ENCODE measurements at places on chromosomes 4 and X.

DNA sequence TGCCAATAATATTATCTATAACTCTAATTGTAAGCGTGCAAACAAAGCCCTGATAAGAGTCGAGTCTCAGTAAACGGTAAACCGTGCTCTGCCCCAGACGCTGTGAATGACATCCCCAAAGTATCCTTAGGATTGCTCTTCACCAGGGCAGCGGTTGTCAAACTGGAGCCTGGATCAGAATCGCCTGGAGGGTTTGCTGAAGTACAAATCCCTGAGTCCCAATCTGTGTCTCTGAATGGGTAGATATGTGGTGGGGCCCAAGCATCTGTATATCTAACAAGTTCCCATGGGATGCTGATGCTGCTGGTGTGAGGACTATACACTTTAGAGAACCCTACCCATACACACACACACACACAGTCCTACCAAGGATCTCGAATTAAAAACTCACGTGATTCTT lies 813 bp upstream of the APBB2 start:
- DNase-seq, result no peak

GRCh38 chrX:15815779-15816437 lies 25.6 kb downstream of the ZRSR2 start:
- DNase-seq, result no peak

DNA sequence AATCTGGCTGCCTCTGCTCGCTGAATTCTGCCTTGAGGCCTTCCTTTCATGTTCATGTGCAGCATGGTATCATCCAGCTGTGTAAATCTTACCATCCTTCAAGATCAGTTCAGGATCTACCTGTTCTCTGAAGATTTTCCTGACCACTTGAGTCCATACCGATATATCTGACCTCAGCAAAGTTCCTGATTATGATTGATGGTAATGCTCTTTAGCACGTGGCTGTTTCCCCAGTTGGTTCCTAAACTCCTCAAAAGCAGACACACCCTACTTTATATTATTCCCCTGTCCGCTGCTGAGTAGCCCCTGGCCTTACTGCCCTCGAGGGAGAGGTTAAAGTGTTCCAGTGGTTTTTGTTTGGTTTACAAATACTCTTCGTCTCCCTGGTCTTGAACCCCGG lies 20.0 kb downstream of the GALNT7 start:
- DNase-seq, result no peak

GRCh38 chr4:159003420-159004253 lies 99.2 kb upstream of the RAPGEF2 start:
- no peak for DNase-seq

GRCh38 chr4:125303058-125303457 lies 11.7 kb upstream of the FAT4 start:
- no peak for DNase-seq

DNA sequence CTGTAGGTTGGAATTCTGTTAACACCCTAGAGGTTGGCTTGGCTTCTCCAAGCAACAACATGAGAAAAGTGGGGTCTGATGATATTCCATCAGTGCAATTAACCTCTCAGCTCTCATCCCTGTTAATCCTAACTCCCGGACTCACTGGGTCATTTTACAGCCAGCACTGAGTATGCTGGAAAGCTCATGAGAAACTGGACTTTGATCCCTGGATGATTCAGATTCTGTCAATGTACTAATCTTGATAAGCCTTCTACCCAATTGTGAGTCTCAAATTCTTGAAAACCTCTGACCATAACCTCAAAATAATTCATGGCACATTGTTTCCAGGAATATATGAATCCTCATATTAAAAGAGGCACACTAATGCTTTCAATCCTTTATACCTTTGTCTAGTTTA lies 244.3 kb upstream of the DCAF8L1 start:
- DNase-seq, result no peak

GRCh38 chrX:14616836-14617235 lies 87.5 kb downstream of the GLRA2 start:
- no peak for DNase-seq

GRCh38 chrX:46670316-46670715 lies 88.6 kb downstream of the SLC9A7 start:
- no peak for DNase-seq

- no peak for DNase-seq
Observed at GRCh38 chr4:610411-611261, 14.7 kb upstream of the PDE6B start.

DNA sequence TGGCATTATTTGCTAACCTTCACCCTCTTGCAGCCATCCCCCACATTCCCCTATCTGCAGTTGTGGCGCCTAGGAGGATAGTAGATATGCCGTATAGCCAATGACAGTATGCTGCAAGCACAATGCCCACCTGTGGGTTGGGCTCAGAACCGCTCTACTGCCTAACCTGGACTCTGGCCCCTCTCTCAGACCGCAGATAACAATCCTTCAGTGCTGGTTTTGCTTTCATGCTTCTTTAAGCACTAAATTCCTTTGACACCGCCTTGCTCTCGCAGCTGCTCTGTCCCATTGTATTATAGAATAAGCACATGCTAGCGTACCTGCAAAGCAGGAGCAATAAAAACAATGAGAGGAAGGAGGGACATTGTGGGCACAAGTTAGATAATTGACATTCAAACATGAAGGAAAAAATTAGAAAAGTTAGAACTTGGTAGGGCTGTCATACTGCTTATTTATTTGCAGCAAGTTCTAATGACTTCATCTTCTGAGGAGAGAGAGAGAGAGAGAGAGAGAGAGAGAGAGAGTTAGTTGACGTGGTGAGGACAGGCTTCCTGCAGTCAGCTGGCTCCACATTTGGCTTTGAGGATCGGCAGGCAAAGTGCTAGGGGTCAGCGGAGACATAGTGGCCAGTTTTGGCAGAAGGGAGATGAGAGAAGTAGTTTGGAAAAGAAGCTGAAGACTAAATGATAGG lies 55.8 kb downstream of the WWC2 start:
- DNase-seq, result no peak

- no peak for DNase-seq
Observed at GRCh38 chr4:102387552-102388150, 42.4 kb upstream of the SLC39A8 start.

GRCh38 chrX:109844986-109845385 lies 111.9 kb upstream of the ACSL4 start:
- no peak for DNase-seq

GRCh38 chr4:30068234-30068633 lies 651.9 kb upstream of the PCDH7 start:
- DNase-seq, result no peak

GRCh38 chr4:159146488-159146887 lies 43.6 kb downstream of the RAPGEF2 start:
- no peak for DNase-seq

- no peak for DNase-seq
Observed at GRCh38 chr4:160495356-160495755, 1392.5 kb downstream of the RAPGEF2 start.

- DNase-seq, result no peak
Observed at GRCh38 chrX:23511793-23512192, 155.5 kb upstream of the PRDX4 start.

DNA sequence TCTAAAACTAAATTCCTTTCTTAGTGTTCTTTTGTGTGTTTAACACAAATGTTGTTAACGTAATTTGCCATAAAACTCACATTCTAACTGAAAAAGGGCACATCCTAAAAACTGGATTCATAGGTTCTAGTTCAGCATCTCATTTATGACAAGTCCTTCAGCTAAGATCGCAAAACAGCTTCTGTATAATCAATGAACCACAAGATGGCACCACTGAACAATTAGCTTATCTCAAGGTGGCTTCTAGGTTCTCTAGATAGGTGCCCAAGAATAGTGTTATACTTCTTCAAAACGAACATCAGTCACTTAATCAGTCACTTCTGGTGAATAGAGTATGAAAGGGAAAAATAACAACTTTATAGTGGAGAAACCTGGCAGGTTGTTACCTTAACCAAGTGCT lies 54.3 kb downstream of the NRK start:
- no peak for DNase-seq

DNA sequence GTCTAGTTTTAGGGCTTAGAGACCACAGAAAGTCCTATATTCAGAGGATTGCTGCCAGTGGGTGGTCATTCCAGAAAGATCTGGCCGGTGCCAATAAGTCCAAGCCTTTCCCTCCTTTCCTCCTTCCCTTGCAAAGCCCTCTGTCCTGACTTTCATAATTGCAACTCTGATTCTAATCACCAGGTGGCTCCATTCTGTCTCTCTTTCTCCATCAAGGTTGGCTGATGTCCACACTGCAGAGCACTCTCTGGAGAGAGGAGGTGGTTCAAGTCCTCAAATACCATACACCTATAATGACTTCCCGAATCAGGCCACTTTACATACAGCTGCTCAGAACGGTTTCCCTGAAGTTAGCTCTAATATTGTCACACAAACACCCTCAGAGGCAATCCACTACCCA lies 22.4 kb upstream of the ARMCX4 start:
- no peak for DNase-seq

- DNase-seq, result no peak
Observed at GRCh38 chr4:40177591-40177990, 19.2 kb upstream of the RHOH start.

DNA sequence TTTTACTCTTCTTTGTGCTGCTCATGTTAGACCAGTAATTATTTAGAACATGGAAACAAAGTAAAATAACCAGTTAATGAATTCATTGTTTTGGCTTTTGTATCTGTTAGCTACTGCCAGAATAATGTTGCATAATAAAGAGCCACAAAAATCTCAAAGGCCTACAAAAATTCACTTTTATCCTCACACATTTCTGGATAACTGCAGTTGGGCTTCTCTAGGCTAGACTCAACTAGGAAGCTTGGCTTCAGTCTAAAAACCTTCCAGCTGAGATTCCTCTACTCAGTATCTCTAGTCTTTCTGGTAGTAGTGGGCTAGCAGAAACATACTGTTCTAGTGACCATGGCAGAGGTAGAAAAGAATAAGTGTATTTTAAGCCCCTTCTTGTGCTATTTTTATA lies 73.0 kb downstream of the FAT4 start:
- no peak for DNase-seq

DNA sequence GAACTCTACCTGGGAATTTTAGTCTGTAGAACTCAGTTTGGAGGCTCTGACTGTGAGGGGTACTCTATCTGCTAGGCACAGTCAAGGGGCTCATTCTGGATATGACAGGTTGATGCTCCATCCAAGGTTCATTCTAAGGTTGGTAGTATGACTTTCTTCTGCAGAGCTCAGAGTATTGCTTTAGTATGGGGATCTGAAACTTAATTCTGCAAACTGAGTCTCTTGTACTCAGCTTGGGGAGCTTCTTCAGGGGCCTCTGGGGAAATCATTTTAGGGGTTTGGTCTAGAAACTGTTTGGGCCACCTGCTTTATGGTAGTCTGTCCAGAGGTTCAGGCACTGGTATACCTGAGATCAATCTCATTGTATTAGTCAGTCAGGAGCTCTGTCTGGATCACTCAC lies 9.7 kb upstream of the TSR2 start:
- DNase-seq, result no peak

GRCh38 chrX:45771560-45772340 lies 571.1 kb upstream of the DIPK2B start:
- no peak for DNase-seq

GRCh38 chr4:43886196-43886595 lies 562.4 kb downstream of the KCTD8 start:
- DNase-seq, result no peak

DNA sequence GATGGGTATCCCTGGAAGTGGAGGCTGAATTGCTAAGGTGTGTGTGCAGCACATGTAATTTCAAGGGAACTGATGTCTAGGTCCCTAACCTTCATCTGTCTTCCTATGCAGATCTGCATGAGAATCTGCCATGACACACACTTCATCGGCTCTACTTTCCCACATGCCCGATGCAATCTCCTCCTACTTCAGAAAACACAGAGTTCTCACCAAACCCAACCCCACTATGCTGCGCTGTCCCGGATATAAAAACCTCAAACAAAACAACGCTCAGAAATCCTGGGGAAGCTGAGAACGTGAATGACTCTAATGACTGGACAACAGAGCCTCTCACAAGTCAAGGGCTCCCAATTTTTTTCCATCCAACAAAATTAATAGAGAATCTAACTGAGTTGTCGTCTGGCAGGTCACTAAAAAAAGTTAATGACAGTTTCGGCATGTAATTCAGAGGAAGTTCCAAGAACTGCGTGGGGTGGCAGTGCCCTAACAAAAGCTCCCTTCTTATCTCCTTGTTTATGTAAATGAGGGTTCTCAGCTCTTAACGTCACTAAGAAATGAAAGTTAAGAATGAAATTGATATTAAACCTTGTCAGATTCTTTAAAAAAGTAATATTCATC lies 39.0 kb downstream of the STX18 start:
- DNase-seq, result no peak
